PC-9 (cell line): ENCODE measurements at places on chromosomes 3 and 15. TPM values are rescaled to one million over a fixed set of nuclear protein-coding genes. Genes with fewer than 3 reads are reported as not detected.
A peak's percentile ranks its signal among the peaks of the same experiment; 100 is the strongest.

DNA sequence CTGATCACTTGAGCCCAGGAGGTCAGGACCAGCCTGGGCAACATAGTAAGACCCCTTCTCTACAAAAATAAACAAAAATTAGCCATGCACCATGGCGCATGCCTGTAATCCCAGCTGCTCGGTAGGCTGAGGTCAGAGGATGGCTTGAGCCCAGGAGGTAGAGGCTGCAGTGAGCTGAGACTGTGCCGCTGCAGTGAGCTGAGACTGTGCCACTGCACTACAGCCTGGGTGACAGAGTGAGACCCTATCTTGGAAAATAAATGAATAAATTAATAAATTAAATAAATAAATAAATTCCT is 10.8 kb downstream of the SHISA5 start:
- no peaks in the 10 kb centered on the region for H3K27me3 ChIP-seq
- no peaks in the 10 kb centered on the region for H3K36me3 ChIP-seq
- H3K4me1 ChIP-seq: no peaks in the 10 kb centered on the region
- no peak overlapping the region for H3K27ac ChIP-seq
- H3K4me3 ChIP-seq: no peak overlapping the region

Gene RARB
- total RNA-seq: 0.75 and 1.0 TPM in 2 replicates

Gene SCAANT1
- total RNA-seq: not detected in 2 replicates

- DNase-seq: peak; percentile 56
- H3K27ac ChIP-seq: no peak overlapping the region
These were observed 72.7 kb upstream of the LRTM1 start for GRCh38 chr3:55000546-55000945.

DNA sequence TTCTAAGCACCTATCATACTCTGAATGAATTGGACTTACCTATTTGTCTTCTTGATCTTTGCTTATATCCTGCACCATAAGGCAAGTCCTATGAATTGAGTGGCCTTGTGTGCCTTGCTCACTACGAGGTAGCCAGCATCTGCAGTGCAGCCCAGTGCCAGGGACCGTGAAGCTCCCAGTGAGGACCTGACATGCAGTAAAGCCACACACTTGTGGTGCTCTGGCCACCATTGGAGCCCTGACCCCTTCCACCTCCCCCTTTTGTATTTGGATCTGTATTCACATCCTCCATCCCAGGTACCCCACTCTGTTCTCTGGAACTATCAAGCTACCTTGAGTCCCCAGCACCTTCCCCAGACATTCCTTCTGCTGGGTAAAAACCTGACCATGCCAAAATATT is 52.1 kb downstream of the BSN start:
- no peak overlapping the region for H3K27ac ChIP-seq
- H3K4me1 ChIP-seq: peaks cover 40% of the 10 kb centered on the region
- H3K27me3 ChIP-seq: no peaks in the 10 kb centered on the region
- no peaks in the 10 kb centered on the region for H3K36me3 ChIP-seq
- no peak for DNase-seq
- H3K4me3 ChIP-seq: no peak overlapping the region
